ENCODE measurements at places on chromosomes 3 and 15.

GRCh38 chr15:85582131-85583079, 202.0 kb downstream of the AKAP13 start:
- peak; percentile 43 for DNase-seq

GRCh38 chr15:22863356-22863755, 24.9 kb downstream of the NIPA2 start:
- DNase-seq, result no peak

GRCh38 chr3:174198199-174198598, 660.9 kb upstream of the NAALADL2 start:
- DNase-seq, result no peak

DNA sequence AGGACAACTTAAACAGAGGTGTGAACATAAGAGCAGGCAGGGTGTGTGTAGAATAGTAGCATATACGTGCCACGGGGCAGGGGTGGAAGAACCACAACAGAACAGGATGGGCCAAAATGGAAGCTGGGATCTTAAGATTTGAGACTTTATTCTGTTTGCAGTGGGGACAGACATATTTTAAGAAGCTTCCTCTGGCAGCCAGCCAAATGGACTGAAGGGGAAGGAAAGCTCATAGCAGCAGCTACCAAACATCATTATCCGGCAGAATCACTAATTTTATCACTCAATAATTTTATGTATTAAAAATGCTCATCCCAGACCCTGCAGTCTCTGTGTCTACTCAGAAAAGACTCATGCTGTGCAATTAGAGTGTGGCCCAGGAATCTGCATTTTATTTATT, 130.9 kb upstream of the CTDSPL start:
- DNase-seq, result no peak

DNA sequence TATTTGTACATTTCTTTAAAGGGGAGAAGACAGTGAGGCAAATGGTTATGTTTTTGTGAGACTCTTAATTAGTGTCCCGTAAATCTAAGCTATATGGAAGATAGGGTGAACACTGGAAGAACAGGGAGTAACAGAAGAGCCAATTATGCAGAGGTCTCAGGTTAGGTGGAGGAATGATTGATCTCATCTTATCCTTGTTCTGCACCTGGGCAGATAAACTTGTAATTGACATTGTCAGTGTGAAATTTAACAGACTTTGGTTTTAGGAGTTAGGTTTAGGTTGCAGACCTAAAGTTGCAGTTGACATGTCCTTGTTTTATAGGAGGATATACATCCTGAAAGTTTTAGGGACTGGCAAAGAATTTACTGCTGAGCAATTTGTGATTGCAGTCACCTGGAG, 3.1 kb upstream of the TWF2 start:
- DNase-seq, result no peak

- no peak for DNase-seq
Measured at GRCh38 chr15:92141607-92142006, 252.1 kb upstream of the ST8SIA2 start.

DNA sequence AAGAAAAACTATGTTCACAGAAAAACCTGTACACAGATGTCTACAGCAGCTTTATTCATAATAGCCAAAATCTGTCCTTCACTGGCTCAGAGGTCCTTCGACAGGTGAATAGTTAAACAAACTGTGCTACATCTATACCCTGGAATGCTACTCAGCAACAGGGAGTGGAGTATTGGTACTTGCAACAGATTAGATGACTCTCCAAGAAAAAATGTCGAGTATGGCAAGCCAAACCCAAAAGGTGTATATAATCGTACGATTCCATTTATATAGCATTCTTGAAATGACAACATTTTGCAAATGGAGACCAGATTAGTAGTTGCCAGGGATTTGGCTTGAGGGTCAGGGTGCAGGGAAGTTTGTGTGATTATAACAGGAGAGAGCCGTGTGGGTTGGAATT, 22.4 kb upstream of the RGMA start:
- DNase-seq, result no peak

DNA sequence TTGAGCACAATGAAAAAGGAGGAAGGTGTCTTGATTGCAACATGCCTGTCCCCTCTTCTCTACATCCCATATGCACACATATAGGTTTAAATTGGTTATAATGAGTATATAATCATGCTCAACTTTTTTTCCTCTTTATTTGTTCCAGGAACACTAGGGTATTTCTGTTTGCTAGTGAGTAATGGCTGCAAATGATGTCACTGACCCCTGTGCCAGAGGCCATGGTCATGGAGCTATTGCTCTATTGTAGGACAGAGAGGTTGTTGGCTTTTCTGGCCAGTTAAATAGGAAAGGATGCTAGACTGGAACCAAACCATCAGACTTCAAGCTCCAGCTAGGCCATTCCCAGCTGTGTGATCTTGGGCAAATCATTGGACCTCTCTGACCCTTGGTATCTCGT, 9.6 kb downstream of the ARHGEF3 start:
- DNase-seq, result no peak

DNA sequence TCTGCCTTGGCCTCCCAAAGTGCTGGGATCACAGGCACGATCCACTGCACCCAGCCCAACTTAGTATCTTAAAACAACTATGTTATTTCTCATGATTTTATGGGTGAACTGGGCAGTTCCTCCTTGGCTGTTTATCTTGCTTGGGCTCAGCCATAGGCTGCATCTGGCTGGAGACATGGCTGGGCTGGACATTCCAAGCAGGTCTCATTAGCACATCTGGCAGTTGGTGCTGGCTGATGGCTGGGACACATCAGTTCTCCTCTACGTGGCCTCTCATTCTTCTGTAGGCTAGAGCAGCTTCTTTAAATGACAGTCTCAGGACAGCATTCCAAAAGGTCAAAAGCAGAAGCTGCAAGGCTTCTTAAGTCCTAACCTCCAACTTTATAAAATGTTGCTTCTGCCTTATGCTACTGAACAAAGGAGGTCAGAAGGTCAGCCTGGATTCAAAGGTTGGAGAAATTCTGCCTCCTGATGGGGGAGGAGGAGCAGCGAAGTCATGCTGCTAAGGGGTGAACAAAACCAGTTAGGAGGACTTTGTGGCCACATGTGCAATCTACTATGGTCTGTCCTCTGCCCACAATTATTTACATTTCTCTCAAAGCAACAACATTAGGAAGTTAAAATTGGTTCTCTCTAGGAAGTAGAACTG, 144.0 kb downstream of the AQP9 start:
- no peak for DNase-seq

- peak; percentile 27 for DNase-seq
Measured at GRCh38 chr3:45943207-45943846, at the start of gene CXCR6. Gene CXCR6 (plus strand): TSS chr3:45943464. CDS start chr3:45946482, 3,018 bp downstream.

GRCh38 chr15:41944313-41944940, 27.9 kb downstream of the EHD4 start:
- no peak for DNase-seq

- DNase-seq, result no peak
Measured at GRCh38 chr15:64930019-64930652, 18.4 kb downstream of the ANKDD1A start.

- no peak for DNase-seq
Measured at GRCh38 chr15:45265506-45265905, 13.5 kb downstream of the SLC28A2 start.

- DNase-seq, result no peak
Measured at GRCh38 chr3:86895202-86895601, 95.7 kb downstream of the VGLL3 start.

- no peak for DNase-seq
Measured at GRCh38 chr3:155876503-155876902, 6.1 kb downstream of the GMPS start.

- no peak for DNase-seq
Measured at GRCh38 chr3:52347716-52348635, 31.9 kb downstream of the DNAH1 start.

DNA sequence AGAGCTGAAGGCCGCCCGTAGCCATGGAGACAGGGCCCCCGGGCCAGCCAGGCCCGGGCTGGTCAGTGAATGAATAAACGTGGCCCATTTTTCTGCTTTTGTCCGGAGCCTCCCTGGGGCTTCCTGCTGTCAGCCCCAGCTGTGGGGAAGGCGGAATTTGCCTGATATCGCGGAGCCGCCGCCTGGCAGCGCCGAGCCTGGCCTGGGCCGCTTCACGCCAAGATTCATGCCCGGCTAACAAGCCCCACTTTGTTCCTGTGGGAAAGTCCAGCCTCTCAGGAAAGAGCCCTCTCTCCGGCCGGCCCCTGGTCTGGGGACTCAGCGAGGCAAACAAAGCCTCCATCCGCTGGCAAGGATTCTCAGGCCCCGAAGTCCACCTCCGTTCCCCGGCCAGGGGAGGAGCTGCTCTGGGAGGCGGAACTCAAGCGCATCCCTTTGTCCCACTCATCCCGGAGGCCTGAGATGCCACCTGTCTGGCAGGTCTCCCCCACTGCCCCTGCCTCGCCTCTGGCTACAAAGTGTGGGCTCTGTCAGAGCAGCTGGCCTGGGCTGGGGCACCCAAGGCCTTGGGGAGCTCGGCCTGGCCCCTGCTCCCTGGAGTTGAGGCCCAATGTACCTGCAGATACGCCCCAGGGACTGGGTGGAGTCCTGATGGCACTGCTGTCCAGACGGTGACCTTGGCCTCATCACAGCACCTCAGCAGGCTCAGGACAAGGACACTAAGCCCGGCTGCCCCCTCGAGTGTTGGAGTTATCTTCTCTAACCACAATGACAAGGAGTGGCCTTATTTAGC, 51.6 kb upstream of the SLC6A11 start:
- no peak for DNase-seq

GRCh38 chr15:85139391-85139790, 157.7 kb downstream of the PDE8A start:
- no peak for DNase-seq

GRCh38 chr15:39016706-39017105, 452.1 kb upstream of the RASGRP1 start:
- no peak for DNase-seq

DNA sequence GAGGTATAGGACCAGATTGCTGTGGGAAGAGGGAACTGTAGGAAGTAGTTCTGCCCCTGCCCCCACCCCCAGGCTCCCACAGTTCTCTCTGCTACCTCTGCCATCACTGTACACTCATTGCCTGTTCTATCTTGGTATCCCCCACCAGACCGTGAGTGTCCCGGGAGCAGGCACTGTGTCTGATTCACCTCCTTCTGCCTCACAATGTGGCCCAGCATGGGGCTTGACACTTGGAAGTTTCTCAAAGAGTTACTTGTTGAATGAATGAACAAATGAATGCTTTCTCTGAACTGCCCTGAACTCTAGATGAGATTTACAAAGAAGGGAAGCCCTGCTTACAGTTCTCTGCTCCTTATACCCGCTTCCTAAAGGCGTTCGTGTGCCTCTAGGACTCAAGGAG, 27.1 kb upstream of the PIK3CB start:
- DNase-seq, result no peak

DNA sequence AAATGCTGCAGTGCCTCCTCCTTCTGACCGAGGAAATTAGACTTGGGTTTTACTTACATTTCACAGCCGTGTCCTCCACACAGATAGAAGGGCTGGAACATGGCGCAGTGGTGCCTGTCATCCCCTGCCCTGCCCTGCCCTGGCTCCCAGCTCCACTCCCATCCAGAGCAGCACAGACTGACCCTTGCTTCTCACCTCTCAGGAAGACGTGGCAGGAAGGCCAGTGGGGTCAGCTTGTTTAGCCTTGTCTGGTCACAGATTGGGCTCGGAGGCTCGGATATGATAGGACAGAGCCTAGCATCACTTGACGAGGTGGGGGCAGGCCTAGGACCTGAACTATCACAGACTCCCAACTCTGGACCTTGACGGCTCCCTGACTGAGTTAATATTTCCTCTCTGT, 88.5 kb downstream of the LINGO1 start:
- DNase-seq, result no peak

- DNase-seq, result no peak
Measured at GRCh38 chr3:183924956-183925355, 40.3 kb upstream of the PARL start.

DNA sequence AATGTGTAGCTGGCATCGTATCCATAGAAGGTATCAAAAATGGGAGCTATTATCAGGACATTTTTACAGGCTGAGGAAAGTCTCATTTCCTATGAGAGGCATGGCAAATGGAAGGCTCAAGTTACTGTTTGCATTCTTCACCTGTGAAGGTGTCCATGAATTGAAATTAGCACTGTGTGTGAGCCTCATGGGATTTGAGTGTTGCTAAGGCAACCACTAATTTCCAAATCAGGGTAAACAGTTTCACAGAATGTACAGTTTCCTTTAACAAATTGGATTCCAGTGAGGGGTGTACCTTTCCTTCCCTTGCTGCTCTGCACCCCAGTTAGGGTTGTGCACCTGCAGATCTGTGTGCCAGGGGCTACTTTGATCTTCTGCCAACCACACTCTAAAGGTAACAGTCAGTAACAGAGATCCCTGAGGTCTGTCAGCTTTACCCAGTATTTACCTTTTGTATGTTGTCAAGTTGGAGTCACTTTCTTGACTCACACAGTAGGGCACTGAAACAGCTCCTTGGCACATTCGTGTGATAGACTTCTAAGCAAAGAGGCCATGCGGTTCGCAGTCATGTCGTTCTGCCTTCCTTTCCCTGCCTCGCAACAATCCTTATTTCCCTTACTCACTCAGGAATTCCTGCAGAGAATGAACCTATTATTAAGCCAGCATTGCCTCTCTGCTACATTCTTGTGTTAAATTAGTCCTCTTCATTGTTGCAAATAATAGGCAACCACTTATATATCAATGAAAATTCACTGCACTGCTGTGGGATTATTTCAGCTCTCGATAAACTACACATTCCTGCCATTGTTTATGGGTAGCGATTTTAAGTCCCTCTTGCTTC, 129.8 kb upstream of the GBE1 start:
- DNase-seq, result no peak

- no peak for DNase-seq
Measured at GRCh38 chr3:161336661-161337060, 34.7 kb downstream of the SPTSSB start.

DNA sequence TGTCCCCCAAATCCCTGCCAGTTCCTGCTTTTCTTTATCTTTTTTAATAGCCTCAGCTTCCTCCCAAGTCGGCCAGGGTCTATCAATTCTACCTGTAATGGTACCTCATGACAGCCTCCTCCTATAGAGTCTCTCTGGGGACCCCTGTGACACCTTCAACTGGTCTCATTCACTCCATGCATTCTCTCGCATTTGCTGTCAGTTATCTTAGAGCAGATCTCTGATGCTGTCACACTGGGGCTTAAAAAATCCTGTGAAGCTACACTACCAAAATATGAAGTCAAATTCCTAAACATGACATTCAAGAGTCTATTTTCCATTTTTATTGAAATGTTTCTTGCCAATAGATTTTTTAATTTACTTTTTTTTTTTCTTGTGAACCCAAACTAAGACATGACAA, 5.5 kb downstream of the VPS39 start:
- no peak for DNase-seq

All from stimulated activated CD8-positive, alpha-beta memory T cell treated with anti-CD3 and anti-CD28 coated beads, Interleukin-4, amount 100 ng/mL, for 4 hours (primary cell).